ENCODE measurements at places on chromosomes 3 and 15. TPM values are rescaled to one million over a fixed set of nuclear protein-coding genes. Genes with fewer than 3 reads are reported as not detected.

The HCN4 gene
- total RNA-seq, result under 0.01 TPM

DNA sequence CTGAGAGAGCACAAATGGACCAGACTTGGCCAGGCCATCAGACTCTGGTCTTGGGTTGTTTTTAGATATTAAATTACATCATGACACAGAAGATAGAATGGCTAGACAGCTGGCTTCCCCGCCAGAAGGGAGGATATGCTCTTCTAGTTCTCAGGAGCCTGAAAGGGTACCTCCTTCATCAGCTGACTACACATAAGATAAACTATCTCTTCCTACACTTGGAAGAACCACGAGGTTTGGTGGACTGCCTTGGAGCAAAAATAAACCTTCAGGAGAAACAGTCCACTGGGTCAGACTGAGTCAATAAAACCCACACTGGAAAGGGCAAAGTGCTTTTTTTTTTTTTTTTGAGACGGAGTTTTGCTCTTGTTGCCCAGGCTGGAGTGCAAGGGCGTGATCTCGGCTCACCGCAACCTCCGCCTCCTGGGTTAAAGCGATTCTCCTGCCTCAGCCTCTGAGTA is 26.3 kb upstream of the DYNC1LI1 start:
- no peaks in the 10 kb centered on the region for H3K36me3 ChIP-seq
- H3K27ac ChIP-seq, result no peak overlapping the region
- no peak for DNase-seq
- no peaks in the 10 kb centered on the region for H3K4me1 ChIP-seq

- no peaks in the 10 kb centered on the region for H3K27me3 ChIP-seq
- no peaks in the 10 kb centered on the region for H3K4me1 ChIP-seq
- no peak for DNase-seq
- H3K27ac ChIP-seq, result no peak overlapping the region
Measured at GRCh38 chr3:180875124-180875698, 37.3 kb upstream of the FXR1 start.

- no peak overlapping the region for H3K4me3 ChIP-seq
- no peaks in the 10 kb centered on the region for H3K4me1 ChIP-seq
- no peak overlapping the region for H3K27ac ChIP-seq
- no peak for DNase-seq
- no peaks in the 10 kb centered on the region for H3K27me3 ChIP-seq
Measured at GRCh38 chr3:67030785-67031740, 33.0 kb downstream of the KBTBD8 start.

The SOX14 gene
- total RNA-seq, result not detected

DNA sequence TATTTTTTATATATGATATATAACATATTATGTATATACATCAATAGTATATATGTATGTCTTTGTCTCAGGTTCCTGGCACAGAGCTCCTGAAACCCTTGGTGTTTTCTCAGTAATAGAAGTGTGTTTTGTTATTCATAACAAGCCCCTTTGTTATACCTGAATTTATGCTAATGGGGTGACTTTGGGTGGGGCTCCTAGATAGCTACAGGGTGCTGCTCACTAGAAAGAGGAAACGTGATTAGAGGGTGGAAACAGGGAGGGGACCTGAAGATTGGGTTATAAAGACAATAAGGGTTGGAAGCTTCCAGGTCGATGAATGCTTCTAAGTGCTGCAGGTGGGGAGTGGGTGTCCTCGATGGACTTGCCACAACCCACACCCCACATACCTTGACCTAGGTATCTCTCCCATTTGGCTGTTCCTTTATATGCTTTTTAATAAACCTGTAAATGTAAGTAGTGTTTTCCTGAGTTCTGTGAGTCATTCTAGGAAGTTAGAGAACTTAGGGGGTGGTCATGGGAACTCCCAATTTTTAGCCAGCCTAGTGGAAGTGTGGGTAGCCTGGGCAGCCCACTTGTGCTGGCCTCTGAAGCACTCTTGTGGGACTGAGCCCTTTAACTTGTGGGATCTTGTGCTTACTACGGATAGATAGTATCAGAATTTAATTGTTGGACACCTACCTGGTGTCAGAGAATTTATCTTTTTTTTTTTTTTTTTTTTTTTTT is 36.9 kb upstream of the C15orf39 start:
- no peaks in the 10 kb centered on the region for H3K36me3 ChIP-seq
- no peaks in the 10 kb centered on the region for H3K27me3 ChIP-seq
- no peak overlapping the region for H3K27ac ChIP-seq
- no peak overlapping the region for H3K4me3 ChIP-seq
- H3K4me1 ChIP-seq, result no peaks in the 10 kb centered on the region
- DNase-seq, result no peak

DNA sequence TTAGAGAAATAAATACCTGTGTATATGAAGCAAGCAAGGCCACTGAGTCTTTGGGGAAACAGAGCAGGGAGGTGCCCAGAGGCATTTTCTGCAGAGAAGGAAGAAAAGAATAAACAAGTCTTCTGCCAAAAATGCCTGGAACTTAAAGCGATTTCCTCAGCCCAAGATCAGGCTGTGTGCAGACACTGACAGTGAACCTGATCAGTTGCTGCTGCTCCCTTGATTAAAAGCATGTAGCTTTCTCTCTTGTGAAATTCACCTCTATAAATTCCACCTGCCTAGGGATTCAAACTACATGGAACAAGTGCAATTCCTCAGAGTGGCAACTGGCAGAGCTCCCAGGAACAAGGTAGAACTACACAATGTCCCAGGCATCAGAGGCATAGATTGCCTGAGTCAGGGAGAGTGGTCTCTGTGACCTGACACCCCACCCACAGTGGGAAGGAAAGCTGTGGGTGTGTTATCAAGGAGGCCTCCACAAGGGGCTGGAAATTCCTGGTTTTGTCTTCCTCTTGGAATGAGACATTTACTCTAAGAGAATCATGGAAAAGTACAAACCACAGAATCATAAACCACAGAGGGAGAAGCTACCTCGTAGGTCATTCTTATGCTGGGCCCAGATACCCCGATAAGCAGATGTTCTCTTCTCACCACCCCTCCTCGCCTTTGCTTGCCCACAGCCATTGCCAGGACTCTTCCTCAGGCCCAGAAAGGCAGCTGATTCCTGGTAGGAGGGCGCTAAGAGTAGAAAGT is 1.8 kb upstream of the ZBTB38 start:
- H3K27me3 ChIP-seq, result no peaks in the 10 kb centered on the region
- peaks cover 37% of the 10 kb centered on the region for H3K4me1 ChIP-seq
- no peak overlapping the region for H3K4me3 ChIP-seq
- peak; percentile 88 for DNase-seq
- no peaks in the 10 kb centered on the region for H3K36me3 ChIP-seq

The DAZL gene
- total RNA-seq, result not detected

The GOLGA6A gene
- total RNA-seq, result not detected

DNA sequence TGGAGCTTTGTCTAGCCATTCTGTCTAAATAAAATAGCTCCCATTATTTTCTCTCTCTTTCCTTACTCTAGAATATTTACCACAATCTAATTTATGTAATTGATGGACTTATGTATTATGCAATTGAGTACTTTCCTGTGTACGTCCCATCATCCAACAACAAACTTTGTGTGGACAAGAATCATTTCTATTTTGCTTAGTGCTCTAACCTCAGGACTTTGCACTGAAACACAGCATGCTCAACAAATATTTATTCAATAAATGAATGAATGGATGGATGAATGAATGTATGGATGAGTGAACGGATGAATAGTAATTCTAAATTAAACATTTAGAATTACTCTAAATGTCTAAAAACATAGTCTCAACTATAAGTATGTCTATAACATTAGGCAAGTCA is 115.2 kb upstream of the RORA start:
- DNase-seq, result no peak
- no peak overlapping the region for H3K4me3 ChIP-seq
- H3K4me1 ChIP-seq, result no peaks in the 10 kb centered on the region
- no peaks in the 10 kb centered on the region for H3K27me3 ChIP-seq
- H3K36me3 ChIP-seq, result no peaks in the 10 kb centered on the region

DNA sequence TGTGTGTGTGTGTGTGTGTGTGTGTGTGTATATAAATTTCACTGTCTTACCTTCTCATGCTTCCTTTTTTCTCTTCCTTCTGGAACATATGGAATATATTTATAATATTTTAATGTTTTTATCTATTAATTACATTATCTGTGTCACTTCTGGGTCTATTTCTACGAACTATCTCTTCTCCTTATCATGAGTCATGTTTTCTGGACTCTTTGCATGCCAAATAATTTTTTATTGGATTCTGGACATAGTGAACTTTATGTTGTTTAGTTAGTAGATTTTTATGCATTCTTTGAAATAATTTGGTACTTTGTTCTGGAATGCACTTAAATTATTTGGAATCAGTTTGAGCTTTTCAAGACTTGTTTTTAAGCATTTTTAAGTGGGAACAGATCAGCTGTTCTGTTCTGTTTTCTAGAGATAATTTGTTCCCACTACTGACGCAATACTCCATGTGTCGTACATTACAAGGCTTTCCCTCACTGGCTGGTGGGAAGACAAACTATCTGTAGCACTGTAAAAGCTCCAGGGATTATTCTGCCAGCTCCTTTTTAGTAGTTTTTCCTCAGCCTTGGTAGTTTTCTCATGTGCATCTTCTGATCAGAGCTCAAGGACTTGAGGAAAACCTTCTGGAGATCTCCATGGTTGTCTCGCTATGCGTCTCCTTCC is 302.0 kb downstream of the CLSTN2 start:
- no peak overlapping the region for H3K4me3 ChIP-seq
- H3K4me1 ChIP-seq, result no peaks in the 10 kb centered on the region
- H3K36me3 ChIP-seq, result no peaks in the 10 kb centered on the region

The CFAP100 gene
- 55.4 TPM for total RNA-seq

The CIDEC gene
- not detected for total RNA-seq

DNA sequence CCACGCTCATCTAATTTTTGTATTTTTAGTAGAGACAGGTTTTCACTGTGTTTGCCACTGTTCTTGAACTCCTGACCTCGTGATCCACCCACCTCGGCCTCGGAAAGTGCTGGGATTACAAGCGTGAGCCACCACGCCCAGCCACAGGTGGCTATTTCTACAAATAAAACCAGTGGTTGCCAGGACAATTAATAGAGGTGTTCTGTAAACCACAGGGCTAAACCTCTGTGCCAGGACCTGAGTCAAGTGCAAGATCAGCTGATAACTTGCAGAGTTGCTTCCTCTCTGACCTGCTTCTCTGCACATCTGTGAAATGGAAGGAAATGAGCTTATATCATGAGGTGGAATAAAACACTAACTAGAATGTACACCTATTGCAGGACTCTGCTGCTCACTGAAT is 72.8 kb downstream of the CD200R1L start:
- peaks cover 5% of the 10 kb centered on the region for H3K4me1 ChIP-seq
- no peak overlapping the region for H3K4me3 ChIP-seq
- no peak for DNase-seq
- H3K36me3 ChIP-seq, result no peaks in the 10 kb centered on the region

GRCh38 chr15:39946862-39947261 is 12.9 kb downstream of the EIF2AK4 start:
- peaks cover 3% of the 10 kb centered on the region for H3K4me1 ChIP-seq
- H3K4me3 ChIP-seq, result no peak overlapping the region
- H3K36me3 ChIP-seq, result peaks cover 23% of the 10 kb centered on the region
- no peak overlapping the region for H3K27ac ChIP-seq
- DNase-seq, result no peak
- no peaks in the 10 kb centered on the region for H3K27me3 ChIP-seq

The CD200R1 gene
- total RNA-seq, result under 0.01 TPM

GRCh38 chr3:129040579-129041300 is 19.8 kb upstream of the GP9 start:
- DNase-seq, result no peak
- H3K4me3 ChIP-seq, result no peak overlapping the region
- H3K36me3 ChIP-seq, result no peaks in the 10 kb centered on the region
- no peaks in the 10 kb centered on the region for H3K27me3 ChIP-seq

DNA sequence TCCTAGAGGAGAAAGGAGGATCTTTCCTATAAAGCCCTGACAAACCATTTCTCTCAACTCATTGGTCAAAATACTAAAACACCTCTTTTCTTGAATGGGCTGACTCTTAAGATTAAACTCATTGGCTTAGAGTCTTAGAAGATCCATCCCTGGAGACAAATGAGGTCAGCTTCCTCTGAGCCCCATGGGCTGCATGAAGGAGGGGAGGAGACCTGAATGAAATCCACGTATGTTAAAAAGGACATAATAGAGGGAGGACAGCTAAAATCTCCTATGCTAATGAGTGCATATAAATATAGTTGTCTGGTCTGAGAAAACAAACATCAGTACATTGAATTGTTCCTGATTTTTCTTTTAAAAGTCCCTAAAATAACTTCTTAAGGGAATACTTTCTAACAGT is 255.0 kb downstream of the TBL1XR1 start:
- H3K4me1 ChIP-seq, result peaks cover 5% of the 10 kb centered on the region
- H3K36me3 ChIP-seq, result no peaks in the 10 kb centered on the region
- DNase-seq, result no peak

The GOLIM4 gene
- 44.2 TPM for total RNA-seq

- H3K4me1 ChIP-seq, result no peaks in the 10 kb centered on the region
- no peak overlapping the region for H3K4me3 ChIP-seq
- DNase-seq, result no peak
- H3K27ac ChIP-seq, result no peak overlapping the region
- no peaks in the 10 kb centered on the region for H3K27me3 ChIP-seq
Measured at GRCh38 chr15:93608643-93609148, 519.7 kb upstream of the RGMA start.

DNA sequence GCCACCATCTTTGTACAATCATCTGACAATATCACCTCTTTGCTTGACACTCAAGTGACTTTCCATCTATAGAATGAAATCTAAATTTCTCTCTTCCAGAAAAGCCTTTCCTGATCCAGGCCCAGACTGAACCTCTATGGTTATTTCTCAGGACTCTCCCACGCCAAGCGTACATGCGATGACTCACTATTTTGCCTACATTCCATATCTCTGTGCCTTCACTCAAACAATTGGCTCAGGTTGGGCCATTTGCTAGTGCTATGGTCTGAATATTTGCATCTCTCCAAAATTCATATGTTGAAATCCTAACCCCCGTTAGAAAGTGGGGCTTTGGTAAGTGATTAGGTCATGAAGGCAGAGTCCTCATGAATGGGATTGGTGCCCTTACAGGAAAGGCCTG is 43.9 kb downstream of the ST3GAL6 start:
- no peaks in the 10 kb centered on the region for H3K4me1 ChIP-seq
- no peaks in the 10 kb centered on the region for H3K27me3 ChIP-seq

The DNAJB11 gene
- 45.2 TPM for total RNA-seq

The MAP1A gene
- 7.6 TPM for total RNA-seq

DNA sequence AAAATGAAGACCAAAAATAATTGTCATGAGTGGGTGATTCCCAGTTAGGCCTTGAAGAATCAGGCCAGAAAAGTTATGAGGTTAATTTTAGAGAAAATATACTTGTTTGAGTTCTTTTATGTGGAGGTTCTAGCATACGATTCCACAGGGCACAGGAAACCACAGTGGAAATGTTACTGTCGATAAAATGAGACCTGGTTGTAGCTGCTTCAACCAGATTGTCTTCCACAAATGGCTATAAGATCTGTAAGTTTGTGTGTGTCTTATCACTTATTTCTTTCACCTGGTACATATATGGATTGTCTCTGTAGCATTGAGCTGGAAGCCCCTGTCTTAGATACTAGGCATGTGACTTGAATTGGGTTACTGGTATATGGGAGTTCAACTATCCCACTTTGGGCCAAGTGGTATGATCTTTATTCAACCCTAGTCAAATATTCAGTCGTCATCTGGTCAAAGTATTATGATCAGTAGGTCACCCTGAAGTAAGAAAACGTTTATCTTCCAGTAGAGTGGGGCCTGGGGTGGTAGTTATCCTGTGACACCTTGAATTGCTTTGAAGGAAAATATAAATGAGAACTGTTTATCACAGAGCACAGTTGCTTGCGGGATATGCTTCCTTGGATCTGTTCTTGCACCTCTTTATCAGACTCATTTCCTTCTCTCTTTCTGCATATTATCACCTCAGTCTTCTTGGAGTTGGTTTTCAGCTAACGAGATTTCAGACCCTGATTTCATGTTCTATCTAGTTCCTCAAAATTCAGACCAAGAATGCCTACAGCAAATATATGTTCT is 21.5 kb upstream of the ZNF609 start:
- H3K27ac ChIP-seq, result no peak overlapping the region
- peaks cover 2% of the 10 kb centered on the region for H3K36me3 ChIP-seq
- H3K4me1 ChIP-seq, result no peaks in the 10 kb centered on the region
- no peak overlapping the region for H3K4me3 ChIP-seq
- H3K27me3 ChIP-seq, result no peaks in the 10 kb centered on the region
